ENCODE measurements at places on chromosomes 7 and 10. TPM values are rescaled to one million over a fixed set of nuclear protein-coding genes. Genes with fewer than 3 reads are reported as not detected.
A peak's percentile ranks its signal among the peaks of the same experiment; 100 is the strongest.

DNA sequence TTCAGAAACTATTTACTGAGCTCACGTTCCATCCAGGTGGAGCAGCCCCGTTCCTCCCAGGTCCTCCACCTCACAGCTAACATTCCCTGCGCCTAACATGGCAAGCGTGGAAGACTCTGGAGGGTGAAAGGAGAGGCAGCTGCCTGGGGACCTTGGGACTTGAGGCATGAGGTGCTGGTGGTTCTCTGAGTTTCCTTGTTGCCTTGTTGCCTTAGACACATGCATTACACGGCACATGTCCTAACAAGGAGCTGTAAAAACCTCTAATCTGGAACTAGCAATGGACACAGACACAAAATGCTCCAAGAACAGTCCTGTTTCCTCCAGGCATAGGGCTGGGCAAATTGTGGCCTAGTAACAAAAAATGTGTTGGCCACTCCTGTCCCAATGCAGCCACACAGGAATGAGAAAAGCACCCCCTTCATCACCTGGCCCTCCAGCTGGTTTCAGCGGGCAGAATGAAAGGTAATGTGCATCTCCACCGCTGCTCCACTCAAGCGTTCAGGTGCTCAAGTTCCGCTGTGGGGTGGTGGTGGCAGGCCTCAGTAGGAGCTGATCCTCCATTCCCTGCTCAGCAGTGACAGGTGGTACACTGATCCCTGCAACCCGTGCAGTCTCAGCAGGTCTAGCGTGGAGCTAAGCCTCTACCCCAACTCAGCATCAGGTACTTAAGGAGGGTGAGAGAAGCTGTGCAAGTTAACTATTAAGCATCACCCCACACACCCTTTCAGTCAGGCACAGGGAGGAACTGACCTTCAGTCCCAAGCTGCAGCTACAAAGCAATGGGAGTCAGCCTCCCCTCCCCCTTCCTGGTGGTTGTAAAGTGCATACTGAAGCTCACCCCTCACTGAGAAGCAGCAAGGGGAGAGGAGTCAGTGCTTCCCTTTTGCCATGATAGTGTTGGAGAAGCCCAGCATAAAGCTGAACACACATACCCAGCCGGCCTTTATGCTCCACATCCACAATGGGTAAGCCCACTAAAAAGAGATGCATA lies 382.8 kb downstream of the SDK1 start:
- H3K36me3 ChIP-seq = no peaks in the 10 kb centered on the region
- H3K4me1 ChIP-seq = no peaks in the 10 kb centered on the region
- no peak overlapping the region for H3K4me3 ChIP-seq
- no peak overlapping the region for H3K27ac ChIP-seq

DNA sequence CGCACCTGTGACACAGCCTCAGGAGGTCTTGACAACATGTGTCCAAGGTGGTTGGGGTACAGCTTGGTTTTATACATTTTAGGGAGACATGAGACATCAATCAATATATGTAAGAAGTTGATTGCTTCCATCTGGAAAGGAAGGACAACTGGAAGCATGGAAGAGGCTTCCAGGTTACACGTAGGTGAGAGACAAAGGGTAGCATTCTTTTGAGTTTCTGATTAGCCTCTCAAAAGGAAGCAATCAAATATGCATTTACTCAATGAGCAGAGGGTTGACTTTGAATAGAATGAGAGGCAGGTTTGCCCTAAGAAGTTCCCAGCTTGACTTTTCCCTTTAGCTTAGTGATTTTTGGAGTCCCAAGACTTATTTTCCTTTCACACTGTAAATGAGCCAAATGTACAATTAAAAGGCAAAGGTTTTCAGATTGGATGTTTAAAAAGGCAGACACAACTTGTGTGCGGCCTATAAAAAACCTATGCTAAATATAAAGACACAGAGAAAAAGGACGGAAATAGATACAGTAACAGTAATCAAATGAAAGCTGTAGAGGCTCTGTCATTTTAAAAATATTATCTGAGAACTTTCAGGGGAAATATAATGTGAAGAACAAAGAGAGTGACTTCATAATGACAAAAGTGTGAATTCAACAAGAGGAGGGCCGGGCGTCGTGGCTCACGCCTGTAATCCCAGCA lies 65.7 kb upstream of the LANCL2 start:
- no peaks in the 10 kb centered on the region for H3K4me1 ChIP-seq
- H3K27me3 ChIP-seq = no peaks in the 10 kb centered on the region
- no peaks in the 10 kb centered on the region for H3K36me3 ChIP-seq
- no peak overlapping the region for H3K27ac ChIP-seq
- H3K4me3 ChIP-seq = no peak overlapping the region

- DNase-seq = no peak
- no peaks in the 10 kb centered on the region for H3K36me3 ChIP-seq
- no peaks in the 10 kb centered on the region for H3K27me3 ChIP-seq
- H3K4me1 ChIP-seq = no peaks in the 10 kb centered on the region
- no peak overlapping the region for H3K27ac ChIP-seq
- no peak overlapping the region for H3K4me3 ChIP-seq
Observed at GRCh38 chr7:16095171-16095950, 326.0 kb downstream of the CRPPA start.

DNA sequence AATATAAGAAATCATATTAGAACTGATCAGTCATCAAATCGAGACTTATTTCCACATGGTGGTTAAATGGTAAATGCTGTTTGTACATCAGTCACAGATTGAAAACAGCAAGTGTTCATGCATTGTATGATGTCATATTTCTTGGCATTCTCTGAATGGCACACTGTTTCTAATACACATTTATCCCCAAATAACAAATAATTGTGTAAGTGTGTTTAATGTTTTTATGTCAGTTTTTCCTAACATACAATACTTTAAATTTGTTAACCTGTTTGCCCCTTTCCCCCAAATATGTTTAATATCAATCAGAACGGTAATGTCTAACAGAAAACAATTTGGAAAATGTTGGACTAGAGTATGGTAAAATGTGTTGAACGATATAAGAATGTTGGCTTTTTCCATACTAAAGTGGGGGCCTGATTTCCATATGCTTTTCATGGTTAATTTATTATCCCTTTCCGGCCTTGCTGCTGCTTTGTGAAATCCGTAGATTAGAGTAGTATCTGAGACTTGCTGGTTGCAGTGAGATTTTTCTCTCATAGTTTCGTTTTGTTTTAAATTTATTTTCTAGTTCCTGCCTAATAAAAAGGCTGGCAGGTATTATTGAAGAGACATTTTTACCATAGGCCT lies 23.7 kb downstream of the RAB18 start:
- H3K4me3 ChIP-seq = no peak overlapping the region
- no peaks in the 10 kb centered on the region for H3K36me3 ChIP-seq
- DNase-seq = no peak
- peaks cover 40% of the 10 kb centered on the region for H3K4me1 ChIP-seq

DNA sequence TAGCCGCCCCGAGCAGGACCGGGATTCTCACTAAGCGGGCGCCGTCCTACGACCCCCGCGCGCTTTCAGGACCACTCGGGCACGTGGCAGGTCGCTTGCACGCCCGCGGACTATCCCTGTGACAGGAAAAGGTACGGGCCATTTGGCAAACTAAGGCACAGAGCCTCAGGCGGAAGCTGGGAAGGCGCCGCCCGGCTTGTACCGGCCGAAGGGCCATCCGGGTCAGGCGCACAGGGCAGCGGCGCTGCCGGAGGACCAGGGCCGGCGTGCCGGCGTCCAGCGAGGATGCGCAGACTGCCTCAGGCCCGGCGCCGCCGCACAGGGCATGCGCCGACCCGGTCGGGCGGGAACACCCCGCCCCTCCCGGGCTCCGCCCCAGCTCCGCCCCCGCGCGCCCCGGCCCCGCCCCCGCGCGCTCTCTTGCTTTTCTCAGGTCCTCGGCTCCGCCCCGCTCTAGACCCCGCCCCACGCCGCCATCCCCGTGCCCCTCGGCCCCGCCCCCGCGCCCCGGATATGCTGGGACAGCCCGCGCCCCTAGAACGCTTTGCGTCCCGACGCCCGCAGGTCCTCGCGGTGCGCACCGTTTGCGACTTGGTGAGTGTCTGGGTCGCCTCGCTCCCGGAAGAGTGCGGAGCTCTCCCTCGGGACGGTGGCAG lies at the start of gene MGMT:
Gene MGMT, plus strand, starts transcription at position 539 of the 656 bp plus-strand sequence.
- H3K27me3 ChIP-seq = no peaks in the 10 kb centered on the region
- H3K27ac ChIP-seq = peak within 1 kb of the TSS; percentile 67
- peak within 1 kb of the TSS; percentile 84 for H3K4me3 ChIP-seq
- H3K36me3 ChIP-seq = no peaks in the 10 kb centered on the region
- peaks cover 18% of the 10 kb centered on the region for H3K4me1 ChIP-seq

DNA sequence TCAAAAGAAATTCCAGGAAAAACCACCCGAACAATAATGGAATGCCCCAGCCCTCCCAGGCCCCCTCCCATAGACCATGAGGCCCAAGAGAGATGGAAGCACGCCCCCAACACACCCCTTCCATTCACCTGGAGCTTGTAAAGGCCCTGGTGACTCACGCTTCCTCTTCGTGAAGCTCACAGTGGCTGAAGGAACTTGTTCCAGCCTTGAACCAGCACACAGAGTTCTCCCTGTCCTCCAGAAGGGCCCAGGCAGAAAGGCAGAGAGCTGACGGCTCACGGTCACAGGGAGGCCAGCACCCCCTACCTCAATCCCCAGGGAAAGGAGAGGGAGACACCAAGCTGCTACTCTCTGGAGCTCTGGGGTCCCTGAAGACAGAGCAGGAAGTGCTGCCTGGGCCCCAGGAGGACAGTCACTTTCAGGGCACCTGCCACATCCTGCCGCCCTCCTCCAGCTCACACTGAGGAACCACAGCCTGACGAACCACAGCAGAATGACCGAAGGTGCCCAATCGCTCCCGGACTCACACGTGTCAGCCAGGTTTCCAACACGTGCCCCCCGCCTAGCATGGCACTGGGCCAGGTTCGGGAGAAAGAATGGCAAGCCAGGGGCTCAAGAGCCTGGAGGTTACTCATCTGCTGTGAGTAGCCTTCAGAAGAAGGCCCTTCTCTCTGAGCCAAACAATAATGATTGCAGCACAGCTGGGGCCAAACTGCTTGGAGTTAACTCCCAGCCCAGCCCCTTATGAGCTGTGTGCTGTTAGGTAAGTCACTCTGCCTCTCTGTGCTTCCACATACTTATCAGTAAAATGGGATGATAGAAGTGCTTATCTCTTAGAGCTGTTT lies 52.8 kb downstream of the DLG5 start:
- peak; percentile 39 for DNase-seq
- peaks cover 28% of the 10 kb centered on the region for H3K4me1 ChIP-seq
- H3K27ac ChIP-seq = peak overlapping the region; percentile 27
- no peak overlapping the region for H3K4me3 ChIP-seq
- no peaks in the 10 kb centered on the region for H3K36me3 ChIP-seq
- no peaks in the 10 kb centered on the region for H3K27me3 ChIP-seq

GRCh38 chr7:99372275-99373090 lies 2.0 kb upstream of the ARPC1B start:
- H3K27me3 ChIP-seq = no peaks in the 10 kb centered on the region
- H3K4me1 ChIP-seq = peaks cover 20% of the 10 kb centered on the region
- no peaks in the 10 kb centered on the region for H3K36me3 ChIP-seq
- no peak overlapping the region for H3K27ac ChIP-seq
- DNase-seq = no peak

Gene C10orf67
- total RNA-seq = not detected

All from CD8-positive, alpha-beta memory T cell (primary cell).